ENCODE measurements at places on chromosomes 4 and X.

DNA sequence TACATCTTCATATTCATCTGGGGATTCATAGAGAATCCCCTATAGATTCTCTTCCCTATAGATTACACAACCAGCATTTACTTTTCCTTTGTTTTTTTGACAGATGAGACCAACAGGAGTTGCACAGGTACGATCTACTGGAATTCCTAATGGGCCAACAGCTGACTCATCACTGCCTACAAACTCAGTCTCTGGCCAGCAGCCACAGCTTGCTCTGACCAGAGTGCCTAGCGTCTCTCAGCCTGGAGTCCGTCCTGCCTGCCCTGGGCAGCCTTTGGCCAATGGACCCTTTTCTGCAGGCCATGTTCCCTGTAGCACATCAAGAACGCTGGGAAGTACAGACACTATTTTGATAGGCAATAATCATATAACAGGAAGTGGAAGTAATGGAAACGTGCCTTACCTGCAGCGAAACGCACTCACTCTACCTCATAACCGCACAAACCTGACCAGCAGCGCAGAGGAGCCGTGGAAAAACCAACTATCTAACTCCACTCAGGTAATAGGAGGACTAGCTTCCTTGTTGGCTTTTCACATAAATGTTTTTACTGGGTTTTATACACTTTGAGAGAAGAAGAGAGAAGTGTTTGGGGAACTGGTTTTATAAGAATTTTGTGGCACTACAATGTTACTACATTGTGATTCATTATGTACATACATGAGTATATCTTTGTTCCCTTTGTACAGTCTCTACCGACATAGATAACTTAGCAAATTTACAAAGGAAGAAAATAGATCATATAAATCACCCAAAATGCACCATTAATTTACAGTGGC is 137.2 kb downstream of the DIPK2B start:
- peak; percentile 76 for DNase-seq

GRCh38 chr4:109981936-109982335 is 69.3 kb downstream of the EGF start:
- no peak for DNase-seq

- DNase-seq = no peak
Measured at GRCh38 chrX:153628665-153629064, 18.3 kb upstream of the DUSP9 start.

DNA sequence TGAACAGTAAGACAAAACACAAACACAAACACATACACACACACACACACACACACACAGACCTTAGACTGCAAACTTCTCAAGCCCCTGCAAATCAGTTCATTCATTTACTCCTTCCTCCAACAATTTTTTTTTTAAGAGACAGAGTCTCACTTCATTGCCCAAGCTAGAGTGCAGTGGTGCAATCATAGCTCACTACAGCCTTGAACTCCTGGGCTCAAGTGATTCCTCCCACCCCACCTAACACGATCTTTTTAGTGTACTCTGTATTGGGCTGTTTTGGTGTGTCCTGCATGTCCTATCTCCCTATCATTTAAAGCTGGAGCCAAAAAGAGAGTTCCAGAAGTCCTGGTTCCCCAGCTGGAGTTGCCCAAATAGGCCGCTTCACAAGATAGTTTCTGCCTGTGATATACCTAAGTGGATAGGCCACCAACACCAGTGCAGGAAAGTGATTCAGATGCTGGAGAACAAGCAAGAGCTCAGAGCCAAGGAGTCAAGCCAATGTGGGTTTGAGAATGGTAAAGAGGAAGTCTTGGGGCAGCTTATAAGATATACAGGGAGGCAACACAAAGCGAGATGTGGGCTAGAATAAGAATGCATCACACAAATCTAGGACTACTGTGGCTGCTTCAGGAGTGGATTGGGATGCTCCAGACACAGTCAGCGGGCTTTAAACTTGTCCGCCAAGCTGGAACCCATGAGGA is 85.4 kb upstream of the RAPGEF2 start:
- no peak for DNase-seq

- no peak for DNase-seq
Measured at GRCh38 chrX:150360331-150360730, 2.8 kb upstream of the MAMLD1 start.

- peak; percentile 18 for DNase-seq
Measured at GRCh38 chr4:150379454-150379853, 202.5 kb upstream of the MAB21L2 start.

- DNase-seq = peak; percentile 4
Measured at GRCh38 chr4:110998320-110998719, 375.4 kb upstream of the PITX2 start.

GRCh38 chr4:165150545-165150944 is 37.9 kb upstream of the TMEM192 start:
- DNase-seq = no peak

GRCh38 chrX:3263681-3264126 is 82.7 kb downstream of the MXRA5 start:
- DNase-seq = no peak

DNA sequence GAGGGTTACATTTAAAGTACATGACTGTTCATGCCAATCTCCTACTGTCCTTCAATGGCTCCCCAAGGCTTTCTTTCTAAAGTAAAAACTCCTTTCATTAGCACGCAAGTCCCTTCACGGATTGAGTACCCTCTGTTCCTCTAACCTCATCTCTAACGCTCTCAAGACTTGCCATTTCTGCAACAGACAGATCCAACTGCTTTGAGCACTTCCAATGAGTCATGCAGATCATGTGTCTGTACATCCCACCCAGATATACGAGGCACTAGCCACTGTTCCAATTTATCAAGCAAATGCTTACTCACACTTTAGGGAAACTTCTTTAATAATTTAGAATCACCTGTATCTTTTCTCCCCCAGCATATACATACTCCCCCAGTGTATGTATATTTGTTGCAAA is 332.5 kb upstream of the ZFP42 start:
- DNase-seq = peak; percentile 18

- no peak for DNase-seq
Measured at GRCh38 chr4:25677157-25677556, 21.5 kb downstream of the SLC34A2 start.

GRCh38 chrX:29687687-29688086 is 527.7 kb upstream of the MAGEB2 start:
- DNase-seq = peak; percentile 7

GRCh38 chr4:107098401-107098800 is 62.3 kb upstream of the DKK2 start:
- peak; percentile 15 for DNase-seq

- DNase-seq = no peak
Measured at GRCh38 chr4:39124885-39125599, 57.3 kb upstream of the WDR19 start.

DNA sequence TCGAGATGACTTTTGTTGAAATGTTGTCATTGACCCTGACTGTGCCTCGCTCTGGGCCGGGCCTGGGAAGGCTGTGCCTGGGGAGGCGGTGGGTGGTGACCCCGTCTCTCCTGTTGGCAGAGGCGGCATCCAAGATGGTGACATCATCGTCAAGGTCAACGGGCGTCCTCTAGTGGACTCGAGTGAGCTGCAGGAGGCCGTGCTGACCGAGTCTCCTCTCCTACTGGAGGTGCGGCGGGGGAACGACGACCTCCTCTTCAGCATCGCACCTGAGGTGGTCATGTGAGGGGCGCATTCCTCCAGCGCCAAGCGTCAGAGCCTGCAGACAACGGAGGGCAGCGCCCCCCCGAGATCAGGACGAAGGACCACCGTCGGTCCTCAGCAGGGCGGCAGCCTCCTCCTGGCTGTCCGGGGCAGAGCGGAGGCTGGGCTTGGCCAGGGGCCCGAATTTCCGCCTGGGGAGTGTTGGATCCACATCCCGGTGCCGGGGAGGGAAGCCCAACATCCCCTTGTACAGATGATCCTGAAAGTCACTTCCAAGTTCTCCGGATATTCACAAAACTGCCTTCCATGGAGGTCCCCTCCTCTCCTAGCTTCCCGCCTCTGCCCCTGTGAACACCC is 36.4 kb downstream of the HTRA3 start:
- no peak for DNase-seq

- no peak for DNase-seq
Measured at GRCh38 chrX:32825009-32825408, 386.3 kb downstream of the DMD start.

GRCh38 chr4:148355442-148356123 is 86.6 kb downstream of the NR3C2 start:
- no peak for DNase-seq

DNA sequence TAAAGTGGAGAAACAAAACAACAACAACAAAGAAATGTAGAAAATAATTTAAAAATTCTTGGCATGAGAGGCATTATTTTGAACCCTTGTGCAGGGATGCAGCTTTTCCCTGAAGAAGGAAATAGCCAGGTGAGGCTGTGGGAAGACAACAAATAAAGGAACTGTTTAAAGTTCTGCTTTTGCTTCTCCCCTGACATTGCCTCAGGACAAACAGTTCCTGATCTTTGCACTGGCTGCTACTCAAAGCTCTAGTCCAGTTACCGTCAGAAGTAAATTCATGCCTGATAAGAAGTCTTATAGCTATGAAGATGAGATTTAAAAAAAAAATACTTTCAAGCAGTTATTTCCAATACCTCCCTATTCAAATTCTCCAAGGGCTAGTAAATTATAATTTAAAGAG is 233.8 kb downstream of the IL15 start:
- no peak for DNase-seq

GRCh38 chrX:53713987-53714579 is 27.6 kb upstream of the HUWE1 start:
- no peak for DNase-seq

DNA sequence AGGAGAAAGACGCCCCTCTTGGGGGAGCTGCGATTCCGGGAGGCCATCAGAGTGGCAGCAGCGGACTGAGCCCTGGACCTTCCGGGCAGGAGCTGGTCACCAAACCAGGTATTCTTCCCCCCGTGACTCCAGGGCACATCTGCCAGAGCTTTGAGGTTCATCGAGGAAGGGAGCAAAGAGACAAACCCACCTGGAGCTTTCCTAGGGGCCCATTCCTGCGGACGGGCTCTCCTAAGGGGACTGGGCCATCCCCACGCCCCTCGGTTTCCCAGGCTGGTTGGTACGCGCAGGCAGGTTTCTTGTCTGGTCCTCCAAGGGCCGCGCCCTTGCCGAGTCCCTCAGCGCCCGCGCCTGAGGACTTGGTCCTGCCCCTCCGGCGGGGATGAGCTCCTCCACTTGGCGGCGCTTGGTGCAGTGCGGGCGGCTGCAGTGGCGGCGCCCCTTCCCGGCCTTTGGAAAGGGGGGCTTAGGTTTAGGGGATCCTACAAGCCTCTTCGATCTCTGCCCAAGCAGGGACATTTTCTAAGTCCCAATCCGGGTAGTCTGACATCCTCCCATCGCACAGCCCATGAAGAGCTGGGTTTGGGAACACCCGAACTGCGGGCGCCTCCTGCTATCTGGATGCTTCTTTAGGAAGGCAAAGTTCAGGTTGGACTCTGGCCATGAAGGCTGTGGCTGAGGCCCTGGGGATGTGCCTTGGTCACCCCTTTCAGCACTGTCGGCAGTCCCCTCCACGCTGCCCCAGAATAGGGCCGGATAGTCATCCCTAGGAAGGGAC is 538 bp downstream of the STBD1 start:
- peak; percentile 66 for DNase-seq

GRCh38 chr4:52862639-52863161 is 583 bp downstream of the RASL11B start:
- no peak for DNase-seq

DNA sequence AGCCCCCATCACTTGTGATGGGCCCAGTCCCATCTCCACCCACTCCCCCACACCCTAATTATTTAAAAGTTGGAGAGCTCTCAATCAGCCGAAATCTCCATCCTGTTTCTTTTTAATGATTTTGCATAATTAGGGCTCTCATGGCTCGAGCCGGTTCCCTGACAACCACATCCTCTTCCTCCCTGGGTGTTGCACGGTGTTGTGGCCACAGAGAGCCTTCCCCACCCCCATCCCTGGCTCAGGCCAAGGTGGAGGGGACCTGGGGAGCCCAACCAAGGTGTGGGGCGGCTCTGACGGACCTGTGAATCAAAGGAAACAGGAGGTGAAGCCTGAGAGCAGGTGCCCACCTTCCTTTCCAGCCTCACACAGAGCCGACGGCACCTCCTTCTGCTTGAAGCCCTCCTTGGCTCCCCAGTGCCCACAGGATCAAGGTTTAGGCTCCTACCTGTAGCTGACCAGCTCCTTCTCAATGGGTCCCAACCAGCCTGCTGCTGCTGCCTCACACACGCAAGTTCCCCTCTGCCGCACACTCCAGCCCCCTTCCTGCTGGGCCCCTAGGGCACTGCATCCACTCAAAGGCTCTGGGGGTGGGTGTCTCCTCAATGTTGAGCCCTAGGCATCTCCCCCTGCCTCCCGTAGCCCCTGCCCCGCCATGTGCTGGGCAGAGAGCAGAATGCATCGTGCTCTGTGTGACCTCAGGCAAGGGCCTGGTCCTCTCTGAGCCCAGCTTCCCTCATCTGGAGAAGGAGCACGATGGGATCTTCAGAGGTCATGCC is 68.7 kb downstream of the WFS1 start:
- no peak for DNase-seq

DNA sequence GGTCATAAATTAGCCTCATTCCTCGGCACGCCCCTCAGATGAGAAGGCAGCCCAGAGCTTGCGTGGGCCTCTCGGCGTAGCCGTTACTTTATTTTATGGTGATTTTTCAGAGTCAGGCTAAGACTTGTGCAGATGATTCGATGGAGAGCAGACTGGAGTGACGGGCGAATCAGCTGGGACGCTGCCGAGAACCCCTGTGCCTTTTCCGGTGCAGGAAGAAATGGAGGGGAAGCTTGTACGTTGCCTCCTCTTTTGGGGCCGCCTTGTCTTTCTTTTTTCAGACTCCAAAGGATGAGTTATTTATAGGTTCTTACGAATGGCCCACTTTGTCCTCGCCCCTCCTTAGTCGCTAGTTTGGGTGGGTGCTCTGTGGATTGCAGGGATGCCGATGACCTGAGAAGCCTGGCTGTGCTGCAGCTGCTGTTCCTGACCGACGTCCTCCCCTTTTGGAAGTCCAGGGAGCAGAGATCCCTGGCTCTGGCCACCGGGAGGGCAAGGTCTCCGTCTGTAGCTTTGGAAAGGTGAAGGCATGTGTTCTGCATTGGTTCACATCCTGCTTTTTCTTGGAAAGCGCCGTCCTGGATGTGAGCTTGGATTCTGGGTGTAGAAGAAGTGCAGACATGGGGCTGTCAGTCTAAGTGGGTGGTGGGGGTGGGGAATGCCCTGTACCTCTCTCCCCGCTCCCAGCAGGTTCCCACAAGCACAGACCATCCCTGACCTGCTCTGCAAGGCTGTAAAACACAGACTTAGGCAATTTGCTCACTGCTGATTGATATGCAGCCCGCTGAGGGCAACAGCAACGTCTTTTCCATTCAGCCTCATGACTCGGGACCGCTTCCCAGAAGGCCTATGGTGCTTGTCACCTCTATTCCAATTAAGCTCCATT is 9.3 kb downstream of the SORCS2 start:
- no peak for DNase-seq

DNA sequence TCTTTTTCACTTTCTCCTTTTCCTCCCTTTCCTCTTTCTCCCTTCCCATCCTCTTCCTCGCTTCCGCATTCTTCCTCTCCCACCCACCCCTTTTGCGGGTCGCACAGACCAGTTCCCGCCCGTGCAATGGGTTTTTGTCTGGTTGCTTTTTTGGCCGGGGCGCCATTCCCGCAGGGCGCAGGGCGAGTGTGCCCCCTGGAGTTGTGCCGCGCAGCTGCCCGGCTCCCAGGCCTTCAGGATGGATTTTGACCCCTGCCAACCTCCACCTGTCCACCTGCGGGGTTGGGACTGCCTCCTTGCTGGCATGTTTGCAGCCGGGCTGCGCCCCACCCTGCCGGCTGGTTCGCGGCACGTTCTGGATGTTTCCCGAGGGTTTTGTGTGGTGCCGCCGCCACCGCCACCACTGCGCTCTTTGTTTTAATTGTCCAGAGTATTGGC is 578 bp upstream of the SEL1L3 start:
- DNase-seq = no peak

Data from epithelial cell of esophagus (primary cell).